ENCODE measurements at places on chromosomes 2 and 18. TPM values are rescaled to one million over a fixed set of nuclear protein-coding genes. Genes with fewer than 3 reads are reported as not detected.

DNA sequence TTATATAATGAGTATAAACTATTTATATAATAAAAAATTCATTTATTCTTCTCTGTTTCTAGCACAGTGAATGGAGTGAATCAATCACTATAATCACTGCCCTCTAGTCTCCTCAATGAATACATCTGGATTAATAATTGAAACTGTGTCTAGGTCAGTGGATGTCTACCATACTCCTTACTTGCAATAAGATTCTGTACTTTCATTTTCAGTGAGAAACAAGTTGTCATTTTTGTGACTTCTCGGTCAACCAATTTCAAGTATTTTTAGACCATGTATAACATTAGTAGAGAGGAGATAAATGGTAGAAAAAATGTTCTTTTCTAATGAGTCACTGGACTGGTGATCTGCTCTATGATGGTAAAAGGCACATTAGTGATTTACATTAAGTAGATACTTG lies 799.6 kb upstream of the CHAC2 start:
- DNase-seq = no peak
- H3K4me3 ChIP-seq = no peak overlapping the region
- H3K36me3 ChIP-seq = no peaks in the 10 kb centered on the region
- H3K27me3 ChIP-seq = no peaks in the 10 kb centered on the region

DNA sequence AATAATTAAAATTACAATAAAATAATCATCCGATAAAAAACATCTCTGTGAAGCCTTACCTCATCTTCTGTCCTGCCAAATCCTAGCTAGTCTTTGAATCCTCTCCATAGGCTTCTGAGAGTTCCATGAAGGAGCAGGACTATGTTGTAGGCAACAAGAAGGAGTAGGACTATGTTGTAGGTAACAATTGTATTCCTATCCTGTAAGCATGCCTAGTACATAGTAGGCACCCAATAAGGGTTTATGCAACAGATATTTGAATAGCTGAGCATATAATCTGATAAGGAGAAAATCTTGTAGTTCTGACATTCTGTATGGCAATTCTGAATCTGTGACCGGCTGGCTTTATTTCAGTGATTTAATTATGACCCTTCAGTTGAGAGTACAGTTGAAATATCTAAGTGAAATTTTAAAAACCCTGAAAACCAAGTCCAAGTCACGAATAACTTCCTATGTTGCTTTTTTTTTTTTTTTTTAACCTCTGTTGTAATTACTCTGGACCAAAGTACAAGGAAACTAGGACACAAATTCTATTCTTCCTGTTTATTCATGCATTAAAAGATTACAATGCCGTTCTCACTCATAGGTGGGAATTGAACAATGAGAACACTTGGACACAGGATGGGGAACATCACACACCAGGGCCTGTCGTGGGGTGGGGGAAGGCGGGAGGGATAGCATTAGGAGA lies 27.8 kb downstream of the VWA3B start:
- peaks cover 28% of the 10 kb centered on the region for H3K36me3 ChIP-seq
- H3K4me1 ChIP-seq = no peaks in the 10 kb centered on the region
- H3K4me3 ChIP-seq = peak overlapping the region; percentile 33
- no peak for DNase-seq
- no peak overlapping the region for H3K27ac ChIP-seq
- H3K27me3 ChIP-seq = peaks cover 29% of the 10 kb centered on the region

ZNF2 gene
- 2.4 TPM for polyA plus RNA-seq

DNA sequence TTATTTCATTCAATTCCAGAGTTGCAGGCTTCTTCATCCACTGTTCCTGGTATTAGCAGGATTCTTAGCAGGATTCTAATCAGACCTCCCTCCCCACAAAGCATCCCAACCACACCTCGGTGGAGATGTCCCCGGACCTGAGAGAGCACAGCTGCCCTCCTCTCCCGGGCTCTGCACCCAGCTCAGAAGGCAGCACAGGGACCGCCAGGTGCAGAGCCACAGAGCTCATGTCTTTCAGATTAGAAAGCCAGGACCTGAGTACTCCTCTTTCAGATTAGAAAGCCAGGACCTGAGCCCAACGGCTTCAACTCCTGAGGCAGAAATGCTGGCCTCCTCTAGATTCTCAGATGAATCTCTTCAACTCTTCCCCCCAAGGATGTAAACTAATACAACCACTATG lies 152.3 kb downstream of the MYO5B start:
- H3K27me3 ChIP-seq = peaks cover 15% of the 10 kb centered on the region
- H3K4me3 ChIP-seq = no peak overlapping the region
- no peaks in the 10 kb centered on the region for H3K36me3 ChIP-seq
- H3K27ac ChIP-seq = no peak overlapping the region
- no peak for DNase-seq
- H3K4me1 ChIP-seq = no peaks in the 10 kb centered on the region

TNFAIP6 gene
- polyA plus RNA-seq = not detected

ITGB1BP1 gene
- polyA plus RNA-seq = 159 TPM

TSPYL6 gene
- polyA plus RNA-seq = not detected

- peak overlapping the region; percentile 11 for H3K27ac ChIP-seq
- no peaks in the 10 kb centered on the region for H3K27me3 ChIP-seq
- H3K4me3 ChIP-seq = no peak overlapping the region
- H3K36me3 ChIP-seq = no peaks in the 10 kb centered on the region
- H3K4me1 ChIP-seq = no peaks in the 10 kb centered on the region
- no peak for DNase-seq
Observed at GRCh38 chr2:220006152-220006621, 378.8 kb downstream of the SLC4A3 start.

- DNase-seq = peak; percentile 45
- no peaks in the 10 kb centered on the region for H3K36me3 ChIP-seq
- H3K4me1 ChIP-seq = peaks cover 29% of the 10 kb centered on the region
- H3K27me3 ChIP-seq = no peaks in the 10 kb centered on the region
- H3K27ac ChIP-seq = peak overlapping the region; percentile 48
- H3K4me3 ChIP-seq = no peak overlapping the region
Observed at GRCh38 chr2:118061135-118061955, 26.9 kb upstream of the INSIG2 start.

- no peak overlapping the region for H3K4me3 ChIP-seq
- DNase-seq = no peak
- no peaks in the 10 kb centered on the region for H3K4me1 ChIP-seq
- no peaks in the 10 kb centered on the region for H3K36me3 ChIP-seq
- H3K27me3 ChIP-seq = no peaks in the 10 kb centered on the region
Observed at GRCh38 chr2:56376699-56377665, 193.2 kb downstream of the CCDC85A start.

- H3K27me3 ChIP-seq = peaks cover 13% of the 10 kb centered on the region
- H3K4me1 ChIP-seq = no peaks in the 10 kb centered on the region
- no peak overlapping the region for H3K27ac ChIP-seq
- H3K36me3 ChIP-seq = no peaks in the 10 kb centered on the region
- no peak for DNase-seq
Observed at GRCh38 chr2:138617026-138617425, 115.5 kb downstream of the SPOPL start.

GRCh38 chr18:12376034-12376753 lies 833 bp downstream of the AFG3L2 start:
- H3K27ac ChIP-seq = peak overlapping the region; percentile 98
- peaks cover 45% of the 10 kb centered on the region for H3K4me1 ChIP-seq
- no peak for DNase-seq

DNA sequence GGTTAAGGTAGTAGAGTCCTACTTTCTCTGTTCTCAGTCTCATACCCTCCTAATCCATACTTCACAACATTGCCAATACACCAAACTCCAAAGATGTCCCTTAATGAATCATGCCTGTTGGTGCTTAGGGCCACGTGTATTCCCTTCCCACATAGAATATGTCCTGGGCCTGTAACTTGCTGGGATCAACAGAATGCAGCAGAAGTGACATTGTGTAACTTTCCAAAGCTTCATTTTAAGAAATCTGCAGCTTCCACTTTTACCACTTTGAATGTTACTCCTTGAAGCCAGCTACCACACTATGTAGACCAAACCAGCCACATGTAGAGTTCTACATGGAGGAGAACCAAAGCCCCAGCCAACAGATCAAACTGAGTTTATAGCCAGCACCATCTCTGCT lies 58.5 kb upstream of the ARHGAP15 start:
- H3K27me3 ChIP-seq = no peaks in the 10 kb centered on the region
- H3K4me1 ChIP-seq = no peaks in the 10 kb centered on the region
- no peak overlapping the region for H3K4me3 ChIP-seq
- H3K27ac ChIP-seq = no peak overlapping the region
- H3K36me3 ChIP-seq = no peaks in the 10 kb centered on the region

GRCh38 chr2:100004959-100005387 lies 137.4 kb downstream of the AFF3 start:
- no peaks in the 10 kb centered on the region for H3K27me3 ChIP-seq
- H3K36me3 ChIP-seq = peaks cover 35% of the 10 kb centered on the region
- no peak for DNase-seq
- H3K4me3 ChIP-seq = no peak overlapping the region
- H3K27ac ChIP-seq = peak overlapping the region; percentile 36

DNA sequence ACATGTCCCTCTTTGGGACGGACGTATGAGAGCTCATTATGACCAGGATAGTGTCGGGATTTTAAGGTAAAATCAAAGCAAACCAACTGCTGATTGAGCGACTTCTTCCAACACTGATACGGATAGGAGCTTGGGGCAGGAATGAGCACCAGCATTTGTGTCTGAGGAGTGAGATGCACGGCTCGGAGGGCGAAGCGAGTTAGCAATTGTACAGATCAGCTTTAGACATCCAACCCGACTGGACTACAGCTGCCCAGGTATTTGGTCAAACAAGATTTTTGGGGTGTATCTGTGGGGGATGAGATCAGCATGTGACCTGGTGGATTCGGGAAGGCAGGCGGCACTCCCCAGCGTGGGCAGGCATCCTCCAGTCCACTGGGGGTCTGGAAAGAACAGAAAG lies 76.1 kb downstream of the NDUFA10 start:
- peaks cover 10% of the 10 kb centered on the region for H3K36me3 ChIP-seq
- DNase-seq = no peak
- no peaks in the 10 kb centered on the region for H3K27me3 ChIP-seq

DNA sequence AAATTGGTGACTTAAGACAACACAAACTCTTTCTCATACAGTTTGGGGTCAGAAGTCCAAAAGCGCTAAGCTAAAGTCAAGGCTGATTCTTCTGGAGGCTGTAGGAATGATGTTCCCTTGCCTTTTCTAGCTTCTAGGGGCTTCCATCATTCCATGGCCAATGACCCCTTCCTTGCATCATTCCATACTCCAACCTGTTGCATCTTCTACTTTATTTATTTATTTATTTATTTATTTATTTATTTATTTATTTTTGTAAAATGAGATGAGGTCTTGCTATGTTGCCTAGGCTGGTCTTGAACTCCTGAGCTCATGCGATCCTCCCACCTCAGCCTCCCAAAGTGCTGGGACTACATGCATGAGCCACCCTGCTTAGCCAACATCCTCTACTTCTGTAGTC lies 44.7 kb upstream of the C1D start:
- H3K27me3 ChIP-seq = no peaks in the 10 kb centered on the region
- H3K36me3 ChIP-seq = peaks cover 15% of the 10 kb centered on the region
- no peak for DNase-seq
- H3K4me1 ChIP-seq = no peaks in the 10 kb centered on the region
- no peak overlapping the region for H3K4me3 ChIP-seq

- H3K36me3 ChIP-seq = peaks cover 8% of the 10 kb centered on the region
- H3K4me1 ChIP-seq = no peaks in the 10 kb centered on the region
- peaks cover 23% of the 10 kb centered on the region for H3K27me3 ChIP-seq
Observed at GRCh38 chr18:48194591-48195181, 214.5 kb downstream of the ZBTB7C start.

TMEM185B gene
- 32.9 TPM for polyA plus RNA-seq

PROC gene
- polyA plus RNA-seq = not detected

GRCh38 chr18:78972930-78973331 lies 6.7 kb upstream of the SALL3 start:
- DNase-seq = no peak
- H3K27me3 ChIP-seq = peaks cover 67% of the 10 kb centered on the region
- H3K4me3 ChIP-seq = no peak overlapping the region
- peaks cover 8% of the 10 kb centered on the region for H3K36me3 ChIP-seq

DNA sequence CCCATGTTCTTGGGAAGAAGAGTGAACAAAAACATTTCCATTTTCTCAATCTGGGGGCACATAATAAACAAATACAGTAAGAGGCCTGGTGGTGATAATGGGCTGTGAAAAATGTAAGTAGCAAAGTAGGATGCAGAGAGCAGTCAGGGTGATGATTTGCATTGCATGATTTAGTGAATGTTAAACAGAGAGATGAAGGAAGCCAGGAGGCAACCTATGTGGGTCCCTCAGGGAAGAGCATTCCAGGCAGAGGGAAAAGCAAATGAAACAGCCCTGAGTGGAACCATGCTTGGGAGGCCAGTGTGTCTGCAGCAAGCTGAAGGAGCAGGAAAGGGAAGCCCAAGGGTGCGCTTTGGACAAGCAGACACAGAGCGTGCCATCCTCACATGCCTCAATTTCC lies 5.4 kb downstream of the VIT start:
- no peaks in the 10 kb centered on the region for H3K4me1 ChIP-seq
- H3K27ac ChIP-seq = no peak overlapping the region
- no peak overlapping the region for H3K4me3 ChIP-seq

- H3K4me1 ChIP-seq = peaks cover 14% of the 10 kb centered on the region
- no peak for DNase-seq
- no peak overlapping the region for H3K4me3 ChIP-seq
Observed at GRCh38 chr2:202006301-202006700, 27.4 kb upstream of the FZD7 start.

DNA sequence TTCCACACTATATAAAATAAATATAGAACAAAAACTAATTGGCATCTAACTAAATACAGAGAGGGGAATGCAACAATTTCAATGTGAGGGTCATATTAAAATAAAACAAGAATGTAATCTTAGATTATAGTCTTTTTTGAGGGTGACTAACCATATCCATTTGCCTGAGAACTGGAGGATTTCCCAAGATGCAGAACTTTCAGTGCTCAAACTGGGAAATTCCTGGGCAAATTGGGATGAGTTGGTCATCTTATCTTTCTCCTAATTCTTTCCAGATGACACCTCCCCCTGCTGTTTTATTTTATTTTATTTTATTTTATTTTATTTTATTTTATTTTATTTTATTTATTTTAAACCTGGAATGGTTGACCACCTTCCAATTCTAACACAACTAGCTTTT lies 846.2 kb downstream of the SLC4A3 start:
- no peaks in the 10 kb centered on the region for H3K36me3 ChIP-seq
- DNase-seq = no peak
- H3K27me3 ChIP-seq = no peaks in the 10 kb centered on the region
- no peak overlapping the region for H3K27ac ChIP-seq
- H3K4me3 ChIP-seq = no peak overlapping the region

C1QL2 gene
- polyA plus RNA-seq = not detected

- no peak overlapping the region for H3K27ac ChIP-seq
- no peak for DNase-seq
- H3K27me3 ChIP-seq = peaks cover 91% of the 10 kb centered on the region
Observed at GRCh38 chr2:239266434-239266766, 134.4 kb downstream of the HDAC4 start.

- H3K27me3 ChIP-seq = no peaks in the 10 kb centered on the region
- no peaks in the 10 kb centered on the region for H3K4me1 ChIP-seq
- H3K4me3 ChIP-seq = no peak overlapping the region
- no peak for DNase-seq
Observed at GRCh38 chr2:179965291-179966258, 41.5 kb downstream of the CWC22 start.

FOXI3 gene
- polyA plus RNA-seq = not detected

C2orf66 gene
- polyA plus RNA-seq = not detected

All from naive B cell (primary cell).